ENCODE measurements at places on chromosomes 13 and 19.

DNA sequence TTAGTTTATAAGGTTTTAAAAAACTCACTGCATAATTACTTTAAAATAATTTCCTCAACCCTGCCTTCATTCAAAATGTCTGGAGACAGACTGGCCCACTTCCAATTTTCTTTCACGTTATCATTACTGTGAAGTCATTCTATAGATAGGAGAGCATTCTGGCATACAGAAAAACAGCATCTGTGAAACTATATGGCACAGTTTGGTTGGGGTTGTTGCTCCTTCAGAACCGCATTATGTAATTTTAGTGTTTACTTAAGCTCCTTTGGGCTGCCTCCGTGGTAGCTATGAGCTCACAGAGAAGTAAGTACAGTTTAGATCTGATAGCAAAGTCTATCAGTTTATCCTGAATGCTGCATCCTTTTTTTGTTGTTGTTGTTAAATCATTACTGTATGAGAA is 104.3 kb downstream of the KCNRG start:
- DNase-seq: no peak

DNA sequence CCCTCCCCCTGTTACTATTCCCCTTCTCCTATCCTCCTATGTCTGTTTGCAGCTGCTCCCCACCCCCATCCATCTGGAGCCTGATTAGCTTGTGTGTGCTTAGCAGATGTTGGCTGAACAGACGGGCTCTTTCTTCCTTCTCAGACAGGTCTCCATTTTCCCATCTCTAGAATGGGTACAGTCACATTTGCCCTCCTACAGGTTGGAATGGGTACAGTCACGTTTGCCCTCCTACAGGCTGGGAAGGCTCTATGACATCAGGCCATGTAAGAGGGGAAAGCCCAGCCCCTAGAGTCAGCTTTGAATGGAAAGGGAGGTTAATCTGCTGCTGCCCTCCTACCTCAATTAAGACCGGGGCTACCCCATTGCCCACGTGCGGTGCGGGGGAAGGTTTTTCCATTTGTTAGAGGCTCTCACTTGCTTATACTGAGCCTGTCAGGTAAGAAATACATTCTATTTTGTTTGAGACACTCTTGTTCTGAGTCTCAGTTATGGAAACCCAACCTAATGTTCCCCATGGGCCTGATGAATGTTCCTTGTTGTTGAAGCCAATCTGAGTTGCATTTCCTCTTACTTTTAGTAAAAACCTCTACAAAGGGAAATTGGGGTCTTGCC is 2.2 kb upstream of the CLEC17A start:
- no peak for DNase-seq

- no peak for DNase-seq
These were observed 91.1 kb downstream of the WDFY2 start for GRCh38 chr13:51675385-51675784.

- no peak for DNase-seq
These were observed 11.5 kb downstream of the CEACAM19 start for GRCh38 chr19:44682807-44683206.

DNA sequence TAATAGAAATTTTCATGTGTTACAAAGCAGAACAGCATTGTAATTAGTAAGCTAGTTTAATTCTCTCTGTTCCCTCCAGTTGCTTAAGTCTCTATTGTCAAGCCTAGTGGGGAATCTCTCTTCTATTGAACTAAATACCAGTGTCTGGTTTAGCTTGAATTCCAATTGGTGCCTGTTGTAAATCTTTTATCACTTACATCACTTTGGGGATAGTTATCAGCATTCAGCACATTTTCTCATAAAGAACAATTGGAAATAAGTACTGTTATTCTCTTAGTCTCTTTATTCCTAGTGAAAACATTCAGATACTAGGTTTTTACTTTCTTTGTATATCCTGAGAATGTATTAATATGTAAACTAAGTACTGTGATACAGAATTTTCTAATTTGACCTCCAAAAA is 25.2 kb downstream of the IPO5 start:
- DNase-seq: no peak
